Activated CD8-positive, alpha-beta memory T cell treated with anti-CD3 and anti-CD28 coated beads for 1 hour (primary cell): ENCODE measurements at places on chromosomes 2 and 18.

DNA sequence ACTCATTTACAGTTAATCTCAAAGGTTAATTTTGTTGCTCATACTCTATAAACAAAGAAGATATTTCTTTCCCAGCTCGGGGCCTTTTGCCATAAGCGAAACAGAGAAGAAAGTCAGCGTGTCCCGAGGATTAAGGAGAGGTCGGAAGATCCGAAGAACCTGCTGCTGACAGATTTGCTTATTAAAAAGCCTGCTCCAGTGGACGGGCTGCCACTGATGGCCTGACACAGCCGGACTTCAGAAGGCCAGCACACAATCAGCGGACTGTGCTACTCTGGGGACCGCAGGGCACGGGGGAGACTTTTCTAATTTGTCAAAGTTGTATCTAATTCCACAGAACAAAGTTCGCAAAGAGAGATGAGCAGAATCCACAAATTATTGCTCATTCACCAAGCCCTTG lies 315.4 kb downstream of the ETAA1 start:
- DNase-seq = no peak

DNA sequence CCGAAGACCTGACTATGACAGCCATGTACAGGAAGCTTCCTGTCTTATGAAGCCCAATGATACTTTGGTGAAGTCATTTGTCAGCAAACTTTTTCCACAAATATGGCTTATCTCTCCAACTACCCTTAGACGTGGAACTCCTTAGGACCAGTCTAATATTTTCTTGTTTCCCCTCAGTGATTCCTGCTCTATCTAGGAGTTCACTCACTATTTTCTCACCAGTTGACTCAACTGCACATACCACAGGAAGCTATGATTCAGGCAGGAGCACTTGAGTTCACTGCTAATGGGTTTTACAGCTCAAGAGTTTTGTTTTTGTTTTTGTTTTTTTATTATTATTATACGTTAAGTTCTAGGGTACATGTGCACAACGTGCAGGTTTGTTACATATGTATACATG lies 109.3 kb downstream of the ANTXR1 start:
- DNase-seq = no peak

- DNase-seq = no peak
These were observed 69.6 kb downstream of the SNTG2 start for GRCh38 chr2:1020206-1020605.

GRCh38 chr2:174195253-174195652 lies 53.1 kb downstream of the OLA1 start:
- DNase-seq = no peak

- no peak for DNase-seq
These were observed 236.6 kb downstream of the PTGR3 start for GRCh38 chr18:74972354-74972753.

GRCh38 chr2:47016172-47016913 lies 100.7 kb upstream of the MCFD2 start:
- DNase-seq = no peak

GRCh38 chr2:138183705-138184104 lies 219.4 kb downstream of the HNMT start:
- no peak for DNase-seq

DNA sequence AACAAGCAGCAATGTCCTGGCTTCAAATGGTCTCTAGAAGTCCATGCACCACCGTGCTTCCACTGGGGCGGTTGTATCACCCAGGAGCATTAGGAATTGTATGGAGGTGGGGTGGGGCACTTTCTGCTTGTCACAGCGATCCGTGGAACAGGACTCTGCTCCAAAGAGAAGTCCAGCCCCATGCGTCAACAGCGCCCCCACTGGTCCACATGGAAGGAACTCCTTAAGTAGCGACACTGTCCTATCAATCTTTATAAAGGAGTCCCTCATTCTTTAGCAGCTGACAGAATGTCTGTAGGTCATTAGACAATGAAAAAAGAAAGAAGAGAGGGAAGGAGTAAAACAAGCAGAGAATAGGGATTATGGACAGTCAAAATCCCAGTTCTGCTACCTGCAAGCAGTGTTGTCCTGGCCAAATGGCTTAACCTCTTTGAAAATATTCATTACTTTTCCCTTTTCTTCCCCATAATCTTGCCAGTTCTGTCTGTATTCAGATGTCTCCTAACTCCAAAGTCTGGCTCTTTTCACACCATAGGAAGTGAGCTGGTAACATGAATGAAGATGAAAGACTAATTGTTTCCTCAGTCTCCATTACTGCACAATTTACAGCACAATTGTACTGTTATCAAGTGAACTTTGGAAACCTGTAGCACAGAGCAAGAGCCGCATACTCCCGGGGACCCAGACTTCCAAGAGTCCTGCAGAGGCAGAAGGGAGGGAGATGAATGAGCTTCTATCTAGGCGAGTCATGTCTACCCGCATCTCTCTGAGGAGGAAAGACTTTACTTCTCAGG lies 9.9 kb downstream of the NFE2L2 start:
- no peak for DNase-seq

- no peak for DNase-seq
These were observed 580.5 kb upstream of the NRXN1 start for GRCh38 chr2:51612387-51612786.

DNA sequence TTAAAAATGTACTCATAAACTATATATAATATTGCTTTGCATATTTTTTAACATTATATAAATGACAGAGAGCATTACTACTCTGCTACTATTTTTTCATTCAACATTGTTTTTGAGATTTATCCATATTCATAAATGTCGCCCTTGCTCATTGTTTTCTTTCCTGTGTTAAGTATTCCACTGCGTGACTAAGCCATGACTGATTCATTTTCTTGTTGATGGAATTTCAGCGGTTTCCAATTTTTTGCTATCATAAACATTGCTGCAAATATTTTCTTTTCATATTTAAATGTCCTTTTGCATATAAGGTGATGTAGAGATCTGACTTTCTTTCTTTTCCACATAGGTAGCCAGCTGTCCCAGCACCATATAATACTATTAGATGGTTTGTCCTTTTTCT lies 57.6 kb downstream of the SFXN5 start:
- DNase-seq = no peak

- DNase-seq = no peak
These were observed 37.0 kb downstream of the LIMS1 start for GRCh38 chr2:108571286-108571685.

DNA sequence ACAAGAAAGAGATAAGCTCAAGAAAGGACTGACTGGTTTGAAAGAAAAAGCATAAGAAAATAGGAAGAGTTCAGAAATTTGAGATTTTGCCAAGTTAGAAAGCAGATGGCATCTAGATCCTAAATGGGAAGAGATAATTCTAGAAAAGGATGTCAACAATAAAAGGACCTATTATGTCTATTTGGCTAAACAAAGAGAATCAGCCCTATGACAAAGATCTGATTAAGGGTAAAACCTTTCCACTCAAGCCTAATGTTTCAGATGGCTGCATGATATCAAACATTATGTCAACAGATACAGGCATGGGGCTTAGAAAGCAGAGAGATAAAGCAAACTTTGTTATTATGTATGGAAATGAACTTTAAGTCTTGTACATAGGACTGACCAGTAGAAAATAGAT lies 465.0 kb upstream of the TRIB2 start:
- DNase-seq = no peak

GRCh38 chr18:35822413-35822812 lies 150.1 kb upstream of the RMP24 start:
- DNase-seq = no peak

DNA sequence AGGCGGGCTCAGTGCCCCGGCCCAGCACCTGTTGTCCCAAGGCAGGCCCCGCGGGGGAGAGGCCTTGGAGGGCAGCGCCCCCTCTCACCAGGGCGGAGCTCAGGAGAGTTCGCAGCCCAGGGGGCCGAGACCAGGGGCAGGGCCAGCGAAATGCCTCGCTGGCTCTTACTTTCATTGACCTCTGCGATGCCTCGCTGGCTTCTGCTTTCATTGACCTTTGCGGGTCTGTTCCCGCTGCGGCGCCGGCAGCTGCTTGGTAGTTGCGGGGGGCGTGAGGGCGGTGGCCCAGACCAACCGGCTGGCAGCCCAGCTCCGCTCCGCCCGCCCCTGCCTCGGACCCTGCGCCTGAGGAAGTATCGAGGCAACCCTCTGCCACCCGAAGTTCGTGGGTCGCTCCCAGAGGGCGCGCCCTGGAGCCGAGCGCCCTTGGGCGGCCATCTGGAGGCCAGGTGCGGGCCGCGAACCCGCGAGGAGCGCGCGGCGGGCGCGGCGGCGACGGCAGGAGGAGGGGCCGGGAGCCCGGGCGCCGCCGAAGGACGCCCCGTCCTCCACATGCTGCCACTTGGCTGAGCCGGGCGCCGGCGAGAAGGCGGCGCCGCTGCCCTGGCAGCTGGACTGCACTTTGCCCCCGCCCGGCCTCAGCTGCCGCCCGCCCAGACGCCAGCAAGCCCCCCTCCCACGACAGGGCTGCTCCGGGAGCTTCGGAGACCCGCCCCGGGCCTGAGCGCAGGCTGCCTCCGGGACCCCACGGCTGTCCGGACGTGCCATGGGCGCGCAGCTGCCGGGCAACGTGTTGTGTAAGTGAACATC lies 118.0 kb upstream of the MSTN start:
- no peak for DNase-seq

DNA sequence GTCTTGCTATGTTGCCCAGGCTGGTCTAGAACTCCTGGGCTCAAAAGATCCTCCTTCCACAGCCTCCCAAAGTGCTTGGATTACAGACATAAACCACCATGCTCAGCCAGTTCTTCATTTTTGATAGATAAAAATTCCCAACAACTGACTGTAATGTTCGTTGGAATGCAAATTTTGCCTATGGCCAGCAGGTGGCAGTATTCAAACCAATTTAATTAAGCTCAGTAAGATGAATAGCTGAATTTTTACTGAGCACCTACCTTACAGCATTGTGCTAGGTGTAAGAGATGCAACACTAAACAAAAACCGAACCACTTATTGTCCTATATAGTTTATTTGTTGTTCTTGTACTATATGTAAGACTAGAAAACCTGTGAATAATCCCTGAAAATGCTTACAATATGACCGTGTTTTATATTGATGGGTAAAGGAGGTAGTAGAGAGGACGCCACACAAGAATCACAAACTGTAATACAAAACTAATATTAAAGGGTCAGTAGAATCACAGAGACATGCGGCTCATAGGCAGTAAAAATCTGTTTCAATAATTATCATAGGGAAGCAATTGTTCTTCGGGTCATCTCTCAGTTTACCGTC lies 8.2 kb upstream of the TMEM182 start:
- no peak for DNase-seq

- no peak for DNase-seq
These were observed 138.1 kb downstream of the SETBP1 start for GRCh38 chr18:44818668-44819403.

GRCh38 chr18:10713409-10713808 lies 187.6 kb downstream of the NAPG start:
- DNase-seq = no peak

DNA sequence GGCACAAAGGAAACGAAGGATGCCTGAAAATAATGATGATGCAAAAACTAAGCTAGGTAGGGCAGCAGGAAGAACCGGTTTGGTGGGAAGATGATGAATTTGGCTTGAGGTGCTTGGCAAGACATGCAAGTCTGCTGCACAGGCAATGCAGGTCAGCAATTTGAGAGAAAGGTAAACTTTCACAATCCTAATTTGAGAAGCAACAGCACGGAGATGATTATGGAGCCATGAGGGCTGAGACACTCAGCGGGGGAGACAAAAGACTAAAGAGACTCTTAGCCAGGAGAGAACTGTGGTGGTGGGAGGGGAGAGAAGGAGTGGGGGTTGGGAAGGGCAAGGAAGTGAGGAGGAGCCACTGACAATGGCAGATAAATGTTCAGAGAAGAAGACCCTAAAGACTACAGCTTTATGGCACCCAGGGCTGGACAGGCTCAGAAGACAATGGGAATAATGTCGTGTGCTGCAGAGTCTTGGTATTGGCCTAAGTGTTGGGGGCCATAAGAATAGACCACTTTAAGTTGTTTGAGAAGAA lies 19.4 kb upstream of the RNF149 start:
- DNase-seq = no peak

DNA sequence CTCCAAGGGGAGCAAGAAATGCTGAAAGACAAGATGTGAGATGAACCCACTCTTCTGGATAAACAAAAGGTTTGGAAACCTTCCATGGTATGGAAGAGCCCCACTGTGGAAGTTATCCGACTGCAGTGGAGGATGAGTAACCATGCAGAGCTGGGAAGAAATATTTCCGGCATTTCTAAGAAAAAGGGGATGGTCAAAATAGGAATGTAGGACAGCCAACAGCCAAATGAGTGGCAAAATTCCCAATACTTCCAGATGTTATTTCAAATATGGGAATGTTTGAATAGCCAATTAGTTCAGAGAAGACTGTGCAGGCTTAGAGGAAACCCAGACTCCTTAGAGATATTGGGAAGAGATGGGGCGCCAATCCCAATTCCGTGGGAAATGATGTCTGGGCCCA lies 246.8 kb downstream of the RAD51AP2 start:
- DNase-seq = no peak

GRCh38 chr2:98280376-98281102 lies 65.7 kb upstream of the CNGA3 start:
- DNase-seq = no peak

DNA sequence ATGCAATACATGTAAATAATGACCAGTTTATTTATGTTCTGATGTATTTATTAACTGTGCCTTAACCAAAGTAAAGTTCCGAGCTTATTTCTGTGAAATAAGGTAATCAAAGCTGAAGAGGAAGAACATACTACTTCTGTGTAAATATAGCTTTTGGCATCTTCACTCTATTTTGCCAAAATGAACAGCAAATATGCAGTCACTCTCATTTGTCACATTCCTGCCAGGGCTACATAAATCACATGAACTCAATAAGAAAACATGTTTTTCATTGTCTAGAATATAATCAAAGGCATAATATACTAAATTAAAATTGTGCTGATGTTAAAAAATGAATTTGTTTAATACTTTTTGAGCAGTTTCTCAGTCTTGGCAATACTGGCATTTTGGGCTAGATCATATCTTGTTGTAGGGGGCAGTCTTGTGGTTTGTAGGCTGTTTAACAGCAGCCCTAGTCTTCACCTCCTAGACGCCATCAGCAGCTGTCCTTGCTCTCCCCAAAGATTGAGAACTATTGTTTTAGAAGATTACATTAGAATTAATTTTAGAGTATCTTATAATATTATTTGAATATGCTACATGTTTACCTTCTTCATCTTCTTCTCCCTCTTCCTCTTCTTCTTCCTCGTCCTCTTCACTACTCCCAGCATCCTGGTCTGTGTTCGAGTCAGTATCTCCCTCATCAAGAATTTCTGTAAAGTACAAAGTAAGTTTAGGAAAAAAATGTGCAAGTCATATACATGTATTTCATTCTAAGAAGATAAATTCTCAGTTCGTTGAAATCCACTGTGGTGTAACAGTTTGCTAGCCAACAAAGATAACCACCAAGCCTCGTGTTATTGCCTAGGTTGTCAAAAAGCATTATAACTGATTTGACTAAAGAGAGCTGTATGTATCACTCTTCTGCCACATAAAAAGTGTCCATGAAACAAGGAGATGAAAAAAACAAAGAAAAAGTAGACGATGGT lies 41.5 kb downstream of the CWC22 start:
- no peak for DNase-seq

DNA sequence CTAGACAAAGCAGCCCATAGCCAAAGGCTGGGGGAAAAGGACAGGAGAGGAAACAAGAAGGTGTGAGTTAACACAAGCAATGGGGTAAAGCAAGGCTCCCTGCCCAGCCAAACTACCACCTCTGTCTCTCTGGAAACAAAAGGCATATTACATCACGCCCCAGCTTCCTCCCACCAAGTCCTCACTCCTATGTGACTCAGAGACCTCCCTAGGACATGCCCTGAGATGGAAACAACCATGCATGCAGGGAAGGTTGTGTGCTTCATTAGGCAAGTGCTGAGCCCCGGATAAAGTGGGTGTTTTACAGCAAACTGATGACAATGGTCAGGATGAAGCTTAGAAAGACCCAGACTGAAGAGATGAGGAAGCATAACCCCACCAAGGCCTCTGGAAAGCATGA lies 9.0 kb upstream of the ATRAID start:
- no peak for DNase-seq

- DNase-seq = no peak
These were observed 1.8 kb downstream of the RTKN start for GRCh38 chr2:74439803-74440377.
